Left hindlimb (tissue), 1 donor: ENCODE measurements at places on chromosomes 1 and 21.

DNA sequence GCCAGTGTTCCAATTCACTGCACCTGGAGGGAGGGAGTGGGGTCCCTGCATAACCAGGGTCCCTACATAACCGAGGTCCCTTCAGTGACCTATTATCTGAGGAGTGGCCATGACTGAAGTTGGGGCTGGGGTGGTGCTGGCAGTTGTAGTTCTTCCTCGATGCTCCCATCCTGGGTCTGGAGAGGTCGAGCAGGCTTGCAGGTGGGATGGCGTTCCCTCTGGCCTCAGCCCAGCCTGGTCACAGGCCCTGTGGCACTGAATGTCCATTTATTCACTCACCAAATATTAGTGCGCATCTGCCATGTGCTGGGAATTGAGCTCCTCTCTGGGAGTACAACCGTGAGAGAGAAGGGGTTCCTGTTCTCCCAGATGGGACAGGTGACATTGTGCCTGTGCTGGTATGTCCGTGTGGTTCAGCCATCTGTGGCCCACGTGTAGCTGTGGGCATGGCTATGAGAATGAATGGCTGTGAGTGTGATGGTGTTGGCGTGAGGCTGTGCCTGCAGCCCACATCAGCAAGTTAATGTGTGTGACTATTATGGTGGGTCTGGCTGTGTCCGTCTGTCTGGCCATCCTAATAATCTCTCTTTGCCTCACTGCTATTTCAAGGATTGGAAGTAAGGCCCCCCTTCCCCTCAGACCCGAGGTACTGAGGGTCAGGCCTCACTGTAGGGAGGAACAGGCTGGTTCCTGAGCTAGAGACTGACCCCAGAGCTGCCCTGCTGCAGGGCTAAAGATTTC lies 3.9 kb upstream of the SLC6A9 start:
- no peak for DNase-seq

GRCh38 chr21:33924766-33925100 lies 9.1 kb upstream of the ATP5PO start:
- DNase-seq: no peak

GRCh38 chr1:183685112-183685713 lies 32.1 kb upstream of the APOBEC4 start:
- no peak for DNase-seq

DNA sequence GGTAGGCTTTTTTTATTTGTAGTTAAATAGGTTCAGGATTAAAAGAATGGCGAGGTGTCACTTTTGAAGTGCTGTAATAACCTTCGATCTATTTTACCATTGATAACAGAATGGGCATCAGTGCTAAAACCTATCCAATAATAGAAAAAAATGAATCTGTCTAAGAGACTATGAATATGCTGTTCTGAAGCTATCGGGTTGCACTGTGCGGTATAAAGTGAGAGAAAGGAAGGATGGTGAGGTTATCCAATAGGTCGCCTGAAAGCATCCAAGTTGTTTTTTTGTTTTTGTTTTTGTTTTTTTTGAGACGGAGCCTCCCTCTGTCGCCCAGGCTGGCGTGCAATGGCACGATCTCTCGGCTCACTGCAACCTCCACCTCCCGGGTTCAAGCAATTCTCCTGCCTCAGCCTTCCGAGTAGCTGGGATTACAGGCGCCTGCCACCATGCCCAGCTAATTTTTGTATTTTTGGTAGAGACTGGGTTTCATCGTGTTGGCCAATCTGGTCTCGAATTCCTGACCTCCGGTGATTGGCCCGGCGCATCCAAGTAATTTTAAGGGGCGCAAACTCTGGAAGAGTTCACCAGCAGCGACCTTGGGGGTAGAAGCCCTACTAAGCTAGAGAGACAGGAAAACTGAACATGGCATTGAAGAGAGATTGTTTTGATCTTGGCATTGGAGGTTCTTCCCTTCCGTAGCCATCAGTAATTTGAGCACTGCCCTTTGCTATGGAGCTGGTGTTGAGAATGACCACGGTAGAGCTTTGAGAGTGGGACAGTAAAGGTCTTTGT lies 8.7 kb upstream of the MDM4 start:
- peak; percentile 76 for DNase-seq

- DNase-seq: no peak
Measured at GRCh38 chr1:40650075-40650474, 15.4 kb downstream of the RIMS3 start.

DNA sequence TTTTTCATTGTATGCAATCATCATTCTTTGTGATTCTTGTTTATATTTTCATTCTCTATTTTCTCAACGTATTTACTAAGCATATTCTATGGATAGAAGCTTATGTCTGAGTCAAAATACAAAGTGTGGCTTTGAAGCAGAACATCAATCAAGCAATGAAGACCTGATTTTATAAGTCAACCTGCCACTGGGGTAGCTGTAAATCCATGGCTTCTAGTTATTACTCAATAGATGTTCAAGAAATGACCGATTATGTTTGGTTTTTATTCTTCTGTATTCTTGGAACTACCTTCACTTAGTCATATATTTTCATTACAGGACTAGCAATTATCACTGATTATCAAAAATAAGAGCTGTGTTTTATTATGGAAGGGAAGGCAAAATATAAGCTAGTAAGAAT lies 20.5 kb upstream of the PTGS2 start:
- no peak for DNase-seq

DNA sequence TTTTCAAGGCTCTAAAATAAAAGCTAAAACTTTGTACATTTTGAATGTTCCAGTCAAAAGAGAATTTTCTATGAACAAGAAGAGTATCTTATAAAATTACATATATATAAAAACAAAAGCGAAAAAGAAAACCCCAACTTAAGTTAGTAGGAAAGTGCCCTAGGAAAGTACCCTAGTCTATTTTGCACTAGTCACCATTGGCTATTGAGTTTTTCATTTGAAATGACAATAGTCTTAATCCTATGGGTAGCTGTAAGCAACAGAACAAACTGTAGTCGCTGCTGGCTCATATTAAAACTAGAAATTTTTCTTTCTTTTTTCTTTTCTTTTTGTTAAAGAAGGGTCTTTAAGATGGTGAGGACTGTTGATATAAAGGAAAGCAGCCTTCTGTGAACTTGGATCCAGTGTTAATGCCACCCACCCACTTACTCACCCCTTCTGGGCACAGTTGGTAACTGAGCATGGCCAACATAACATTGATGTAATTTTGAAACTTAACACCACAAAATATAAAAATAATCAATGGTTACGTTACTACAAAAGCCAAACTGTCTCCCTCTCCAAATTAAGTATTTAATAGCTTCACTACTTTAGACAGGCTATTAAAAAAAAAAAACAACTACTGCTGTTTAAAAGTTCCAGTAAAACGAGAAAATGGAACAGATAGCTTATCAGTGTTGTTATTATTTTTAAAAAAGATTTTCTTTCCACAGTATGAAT lies 177.0 kb downstream of the EIF4G3 start:
- no peak for DNase-seq

DNA sequence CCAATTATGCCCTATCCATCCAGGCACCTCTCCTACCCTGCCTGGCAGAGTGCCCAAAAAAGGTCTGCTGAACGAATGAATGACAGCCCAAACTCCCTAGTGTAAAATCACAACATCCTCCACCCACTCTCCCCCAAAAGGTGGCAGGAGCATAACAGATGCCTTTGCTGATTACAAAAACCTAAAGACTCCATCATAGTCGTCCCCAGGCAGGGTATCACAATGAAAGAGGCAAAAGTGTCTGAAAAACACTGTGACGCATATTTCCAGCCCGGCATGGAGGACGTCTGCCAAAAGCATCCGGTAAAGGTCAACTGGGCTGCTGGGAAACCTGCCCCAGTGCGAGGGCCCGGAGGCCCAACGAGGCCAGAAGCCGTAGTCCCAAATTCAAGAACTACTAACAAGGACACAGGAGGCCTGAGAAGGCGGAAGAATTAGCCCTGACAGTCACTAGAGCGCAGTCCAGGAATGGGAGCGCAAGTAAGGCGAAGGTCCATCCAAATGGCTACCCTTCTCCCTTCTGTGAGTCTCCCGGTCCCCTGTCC lies 576 bp downstream of the SMIM12 start:
- no peak for DNase-seq

DNA sequence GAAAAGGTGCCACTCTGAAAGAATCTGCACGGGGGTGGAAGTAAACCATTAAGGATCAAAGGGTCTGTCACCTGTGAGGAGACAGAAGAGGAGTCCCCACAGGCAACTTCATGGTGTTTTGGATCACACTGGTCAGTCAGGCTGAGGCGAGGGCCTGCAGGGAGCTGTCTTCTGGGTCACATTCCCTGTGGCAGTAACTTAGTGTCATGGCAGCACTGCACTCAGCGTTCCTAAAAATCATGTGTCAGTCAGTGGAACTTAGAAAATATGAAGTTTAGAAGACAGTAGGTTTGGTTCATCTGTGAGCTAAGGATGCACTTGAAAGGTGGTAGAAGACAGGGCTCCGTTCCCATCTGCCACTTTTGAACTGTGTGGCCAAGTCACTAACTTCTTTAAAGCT lies 43.5 kb upstream of the CD101 start:
- DNase-seq: no peak

DNA sequence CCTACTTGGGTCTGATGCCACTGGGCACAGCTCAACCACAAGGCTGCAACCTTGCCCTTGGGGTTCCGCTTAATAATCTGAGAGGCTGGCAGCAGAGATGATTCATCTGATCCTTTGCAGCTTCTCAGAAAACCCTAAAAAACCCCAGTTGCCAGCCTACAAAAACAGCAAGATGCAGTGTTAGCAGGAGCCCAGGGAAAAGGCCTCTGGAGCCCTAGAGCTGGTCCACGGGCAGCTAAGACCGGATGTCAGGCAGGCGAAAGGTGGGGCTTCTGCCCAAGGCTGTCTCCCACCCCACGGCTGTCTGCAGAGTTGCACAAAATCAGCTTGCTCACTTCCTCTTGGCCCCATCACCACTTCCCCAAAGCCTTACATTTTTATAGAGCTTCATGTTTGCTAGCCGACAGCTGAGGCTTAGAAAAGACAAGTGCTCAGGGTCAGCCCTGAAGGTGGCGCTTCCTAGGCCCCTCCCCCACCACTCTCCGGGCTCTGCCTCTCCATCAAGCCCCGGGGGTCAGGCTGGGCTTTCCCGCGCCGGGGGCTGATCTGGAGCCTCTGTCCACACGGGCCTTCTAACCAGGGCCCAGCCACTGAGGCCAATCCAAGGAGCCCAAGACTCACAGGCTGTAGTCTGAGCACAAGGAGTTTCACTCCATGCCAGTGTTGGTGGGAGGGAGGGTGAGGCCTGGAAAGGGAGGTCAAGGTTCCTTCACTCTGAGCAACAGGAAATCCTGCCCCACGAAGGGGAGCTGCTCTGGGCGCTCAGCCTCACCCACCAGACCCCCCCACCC lies 4.2 kb upstream of the ADORA3 start:
- DNase-seq: no peak

DNA sequence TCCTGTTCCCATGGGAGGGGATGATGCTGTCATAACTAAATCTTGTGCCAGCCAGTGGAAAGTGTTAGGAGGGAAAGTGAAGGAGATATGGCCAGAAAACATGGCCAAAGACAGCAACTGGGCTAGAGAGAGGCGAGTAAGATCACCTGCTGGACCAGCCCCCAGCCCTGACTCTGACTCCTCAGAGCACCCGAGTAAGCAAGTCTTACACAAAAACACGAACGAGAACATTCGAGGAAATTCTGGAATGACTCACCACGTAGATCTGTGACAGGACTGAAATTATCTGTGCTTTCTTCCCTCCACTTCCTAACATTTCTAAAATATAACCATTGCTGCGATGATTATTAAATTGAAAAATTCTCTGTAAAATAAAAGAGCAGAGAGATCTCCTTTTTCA lies 9.2 kb downstream of the ZNF496 start:
- DNase-seq: no peak

DNA sequence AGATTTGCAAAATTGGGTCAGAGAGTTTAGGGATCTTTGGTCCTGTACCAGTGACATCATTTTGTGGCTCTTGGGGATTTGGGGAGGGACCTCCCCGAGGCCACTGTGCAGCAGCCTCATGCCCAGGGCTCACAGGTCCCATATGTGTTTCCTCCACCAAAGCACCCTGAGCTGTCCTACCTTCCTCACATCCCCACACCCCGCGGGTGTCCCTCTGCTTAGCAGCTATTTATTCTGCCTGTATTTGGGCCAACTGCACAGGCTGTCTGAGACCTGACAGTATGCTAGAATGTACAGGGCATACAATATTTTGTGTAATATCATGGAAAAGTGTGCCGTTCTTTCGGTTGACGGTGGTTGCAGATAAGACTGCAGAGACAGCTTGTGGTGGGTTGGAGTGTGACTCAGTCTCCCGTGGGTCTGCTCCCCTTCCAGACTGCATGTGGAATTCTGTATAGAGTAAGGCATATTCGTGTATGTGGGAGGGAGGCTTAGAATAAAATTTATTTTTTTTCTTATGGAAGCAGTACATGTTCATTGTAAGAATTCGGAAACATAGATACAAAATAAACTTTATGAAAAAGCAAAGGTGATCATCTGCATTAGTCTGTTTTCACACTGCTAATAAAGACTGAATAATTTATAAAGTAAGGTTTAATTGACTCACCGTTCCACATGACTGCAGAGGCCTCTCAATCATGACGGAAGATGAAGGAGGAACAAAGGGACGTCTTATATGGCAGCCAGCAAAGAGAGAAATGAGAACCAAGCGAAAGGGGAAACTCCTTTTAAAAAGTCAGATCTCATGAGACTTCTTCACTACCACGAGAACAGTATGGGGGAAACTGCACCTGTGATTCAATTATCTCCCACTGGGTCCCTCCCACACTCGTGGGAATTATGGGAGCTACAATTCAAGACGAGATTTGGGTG lies 84.4 kb downstream of the ADARB1 start:
- DNase-seq: no peak

- no peak for DNase-seq
Measured at GRCh38 chr1:228799924-228800323, 64.6 kb downstream of the RHOU start.

DNA sequence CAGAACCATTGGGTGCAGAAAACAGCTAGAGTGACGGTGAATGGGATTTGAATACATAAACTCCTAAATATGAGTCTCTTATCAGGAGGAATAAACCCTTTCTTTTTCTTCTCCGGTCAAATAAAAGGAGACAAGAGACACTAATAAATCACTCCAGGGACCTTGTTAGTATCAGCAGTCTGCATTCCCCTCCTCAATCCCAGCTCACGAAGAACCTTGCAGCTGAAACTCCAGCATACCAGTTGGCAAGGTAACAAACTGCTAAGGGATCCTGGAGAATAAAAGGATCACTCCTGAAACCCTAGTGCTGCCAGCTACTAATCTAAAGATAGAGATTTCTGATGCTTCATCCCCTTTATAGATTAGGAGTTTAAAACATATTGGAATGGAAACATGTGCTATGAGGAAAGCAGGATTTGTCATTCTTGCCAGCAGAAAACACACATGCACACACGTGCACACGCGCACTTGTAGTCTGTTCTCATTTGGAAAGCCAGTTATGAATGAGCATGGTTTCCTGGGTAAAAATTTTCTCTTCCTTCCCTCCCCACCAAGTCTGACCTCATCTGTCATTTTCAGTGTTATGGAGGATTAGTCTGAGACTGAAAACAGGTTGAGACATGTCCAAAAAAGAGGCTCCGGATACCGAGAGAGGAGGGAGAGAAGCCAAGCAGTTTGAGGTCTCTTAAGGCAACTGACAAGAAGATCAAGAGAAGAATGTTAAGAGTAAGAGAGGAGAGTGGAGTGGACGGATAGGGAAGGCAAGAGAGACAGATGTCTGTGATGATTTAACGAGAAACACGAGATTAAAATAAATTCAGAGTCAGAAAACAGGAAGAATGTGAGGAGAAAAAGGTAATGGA lies 10.9 kb downstream of the IER5 start:
- no peak for DNase-seq
